Activated naive CD8-positive, alpha-beta T cell treated with anti-CD3 and anti-CD28 coated beads for 36 hours (primary cell): ENCODE measurements at places on chromosomes 4 and X. TPM values are rescaled to one million over a fixed set of nuclear protein-coding genes. Genes with fewer than 3 reads are reported as not detected.

GRCh38 chrX:19790829-19791228 lies 96.6 kb downstream of the SH3KBP1 start:
- H3K4me3 ChIP-seq, result no peak overlapping the region
- peaks cover 62% of the 10 kb centered on the region for H3K4me1 ChIP-seq
- no peaks in the 10 kb centered on the region for H3K27me3 ChIP-seq
- no peak for DNase-seq
- peaks cover 49% of the 10 kb centered on the region for H3K36me3 ChIP-seq

DNA sequence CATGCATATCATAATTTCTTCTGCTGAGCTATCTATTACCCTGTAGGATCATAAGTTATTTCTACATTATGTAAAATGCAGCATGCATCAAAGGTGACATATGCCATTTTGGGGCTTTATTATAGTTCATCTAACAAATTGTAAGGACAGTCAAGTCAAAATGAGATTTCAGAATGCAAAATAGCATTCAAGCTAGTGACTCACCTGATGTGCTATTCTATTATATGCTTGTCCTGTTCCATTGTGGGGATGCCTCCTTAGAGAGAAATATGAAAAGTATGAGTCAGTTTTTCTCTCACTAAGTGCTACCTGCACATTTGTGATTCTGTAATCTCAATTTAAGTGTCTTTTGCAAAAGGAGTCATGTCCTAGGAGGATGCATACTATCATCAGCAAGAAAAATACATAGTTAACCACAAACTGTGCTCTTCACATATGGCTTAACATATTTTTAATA lies 647.0 kb upstream of the PCDH10 start:
- DNase-seq, result no peak
- H3K4me1 ChIP-seq, result no peaks in the 10 kb centered on the region
- H3K27me3 ChIP-seq, result no peaks in the 10 kb centered on the region
- H3K27ac ChIP-seq, result no peak overlapping the region

EDA2R gene
- 0.87 TPM for total RNA-seq

EGF gene
- not detected for total RNA-seq

GAGE1 gene
- not detected for total RNA-seq
